CD4-positive, alpha-beta T cell treated with Interleukin-15 for 1 hour (primary cell): ENCODE measurements at places on chromosomes 3 and 15.

- DNase-seq = no peak
Measured at GRCh38 chr3:148459931-148460513, 237.7 kb upstream of the AGTR1 start.

GRCh38 chr15:90675464-90675863 is 41.7 kb upstream of the BLM start:
- no peak for DNase-seq

- DNase-seq = no peak
Measured at GRCh38 chr3:116958291-116958690, 248.7 kb downstream of the TUSC7 start.

- DNase-seq = no peak
Measured at GRCh38 chr15:30885814-30886213, 17.9 kb upstream of the FAN1 start.

DNA sequence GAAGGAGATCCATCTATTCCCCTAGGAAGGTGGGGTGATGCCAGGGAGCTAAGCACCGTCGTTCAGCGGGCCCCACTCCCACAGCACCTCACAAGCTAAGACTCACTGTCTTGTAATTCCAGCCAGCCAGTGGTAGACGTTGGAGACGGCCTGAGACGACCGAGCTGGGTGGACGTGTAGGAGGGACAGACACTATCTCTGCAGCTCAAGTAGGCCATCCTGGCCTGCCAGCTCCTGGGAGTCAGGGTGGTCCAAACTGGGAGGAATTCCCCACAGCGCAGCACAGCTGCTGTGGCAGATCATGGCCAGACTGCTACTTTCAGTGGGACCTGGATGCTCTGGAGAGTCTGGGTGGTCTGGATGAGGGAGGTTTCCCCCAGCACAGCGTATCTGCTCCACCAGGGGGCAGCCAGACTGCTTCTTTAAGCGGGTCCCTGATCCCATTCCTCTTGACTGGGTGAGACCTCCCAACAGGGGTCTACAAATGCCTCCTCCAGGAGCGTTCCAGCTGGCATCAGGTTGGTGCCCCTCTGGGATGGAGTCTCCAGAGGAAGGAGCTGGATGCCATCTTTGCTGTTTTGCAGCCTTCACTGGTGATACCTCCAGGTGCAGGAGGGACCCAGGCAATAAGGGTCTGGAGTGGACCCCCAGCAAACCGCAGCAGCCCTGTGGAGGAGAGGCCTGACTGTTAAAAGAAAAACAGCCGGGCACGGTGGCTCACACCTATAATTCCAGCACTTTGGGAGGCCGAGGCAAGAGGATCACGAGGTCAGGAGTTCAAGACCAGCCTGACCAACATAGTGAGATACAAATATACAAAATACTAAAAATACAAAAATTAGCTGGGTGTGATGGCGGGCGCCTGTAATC is 27.6 kb downstream of the GNB5 start:
- no peak for DNase-seq

- DNase-seq = peak; percentile 63
Measured at GRCh38 chr15:73700041-73700842, 16.1 kb downstream of the CD276 start.

DNA sequence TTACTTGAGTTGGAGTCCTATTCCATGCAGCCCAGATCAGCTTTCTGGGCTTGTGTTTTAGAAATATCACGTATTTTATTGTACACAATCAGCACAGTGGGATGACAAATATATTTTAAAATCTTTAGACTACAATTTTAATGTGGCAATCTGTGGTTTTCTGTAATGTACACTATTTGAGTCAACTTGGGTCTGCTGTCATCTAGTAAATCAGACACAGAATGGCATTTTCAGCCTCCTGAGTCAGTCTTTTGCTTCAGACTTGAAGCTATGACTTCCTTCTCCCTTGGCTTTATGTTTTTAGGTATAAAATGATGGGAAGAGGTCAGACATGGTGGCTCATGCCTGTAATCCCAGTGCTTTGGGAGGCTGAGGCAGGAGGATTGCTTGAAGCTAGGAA is 232.1 kb downstream of the NECTIN3 start:
- DNase-seq = no peak

- DNase-seq = no peak
Measured at GRCh38 chr3:155805204-155805801, 775 bp downstream of the C3orf33 start.

- DNase-seq = no peak
Measured at GRCh38 chr3:170513642-170514041, 72.2 kb downstream of the SLC7A14 start.

DNA sequence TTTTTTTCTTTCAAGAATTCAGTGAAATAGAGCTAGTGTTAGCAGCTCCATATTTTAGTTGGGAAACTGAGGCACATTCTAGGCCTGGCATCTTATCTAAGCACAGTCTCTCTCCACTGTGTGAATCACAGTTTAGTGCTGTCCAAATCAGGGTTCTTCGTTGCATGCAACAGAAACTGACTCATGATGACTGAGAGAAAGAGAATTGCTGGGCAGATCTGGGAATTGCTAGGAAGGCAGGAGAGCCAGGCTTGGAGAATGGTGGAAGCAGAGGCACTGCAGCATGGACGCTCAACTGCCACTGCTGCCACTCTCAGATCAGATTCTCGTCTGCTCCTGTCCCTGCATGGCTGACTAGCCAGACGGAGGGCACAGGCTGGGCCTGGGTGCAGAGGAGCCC is 40.7 kb upstream of the CHST2 start:
- no peak for DNase-seq

GRCh38 chr15:59154243-59154642 is 49.3 kb downstream of the CCNB2 start:
- no peak for DNase-seq

GRCh38 chr3:177050501-177051237 is 146.6 kb downstream of the TBL1XR1 start:
- DNase-seq = no peak

DNA sequence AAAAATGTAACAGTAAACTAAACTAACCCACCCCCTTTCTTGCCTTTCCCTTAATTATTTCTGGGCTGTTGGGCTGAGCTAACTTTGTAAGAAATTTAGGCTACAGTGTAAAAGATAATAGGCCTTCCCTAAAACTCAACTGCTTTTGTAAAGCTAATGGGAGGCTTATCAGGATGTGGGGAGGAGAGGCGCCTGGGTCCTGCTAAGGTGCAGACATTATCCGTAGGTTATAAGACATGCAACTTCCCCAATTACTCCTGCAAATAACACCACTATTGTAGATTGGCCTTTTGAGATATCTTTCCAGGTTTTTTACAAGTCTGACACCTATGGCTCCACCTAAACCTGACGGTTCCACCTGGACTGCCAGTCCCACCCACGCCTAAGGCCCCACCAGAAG is 88.3 kb downstream of the NPAP1 start:
- DNase-seq = no peak

GRCh38 chr15:77028451-77029165 is 33.7 kb downstream of the PSTPIP1 start:
- no peak for DNase-seq

DNA sequence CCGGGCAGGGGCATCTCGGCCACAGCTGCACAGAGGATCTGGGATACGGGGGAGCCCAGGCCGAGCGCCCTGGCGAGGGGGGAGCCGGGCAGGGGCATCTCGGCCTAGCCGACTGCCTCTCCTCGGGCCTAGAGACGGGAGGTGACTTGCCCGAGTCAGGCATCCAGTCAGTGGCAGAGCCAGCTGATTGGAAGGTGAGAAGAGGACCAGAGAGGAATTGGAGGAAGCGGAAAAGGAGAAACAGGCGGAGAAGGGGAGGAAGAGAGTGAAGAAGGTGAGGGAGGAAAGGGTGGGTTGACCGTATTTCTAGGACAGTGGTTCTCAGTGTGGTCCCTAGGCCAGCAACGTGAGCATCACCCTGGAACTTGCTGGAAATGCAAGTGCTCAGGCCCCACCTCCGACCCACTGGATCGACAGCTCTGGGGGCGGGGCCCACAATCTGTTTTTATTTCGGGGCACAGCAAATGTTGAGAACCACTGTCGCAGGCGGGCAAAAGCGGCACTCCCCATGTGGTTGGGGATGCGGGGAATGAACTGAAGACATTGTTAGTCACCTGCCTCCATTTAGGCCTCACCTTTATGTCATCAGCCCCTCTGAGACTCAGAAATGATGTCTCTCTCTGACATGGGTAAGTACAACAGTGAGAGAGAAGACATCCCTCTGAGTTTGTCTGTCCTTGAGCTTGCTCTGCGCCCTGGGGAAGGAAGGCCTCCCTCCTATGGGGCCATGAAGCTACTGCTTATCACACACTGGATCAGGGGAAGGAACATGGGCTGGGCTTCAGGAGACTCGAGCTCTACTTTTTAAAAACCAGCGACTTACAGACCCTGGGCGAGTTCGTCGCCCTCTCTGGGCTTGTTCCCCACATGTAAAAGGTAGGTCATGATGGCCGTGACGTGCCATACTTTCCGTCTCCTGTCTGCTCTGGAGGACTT is 1.0 kb upstream of the MELTF start:
- no peak for DNase-seq

DNA sequence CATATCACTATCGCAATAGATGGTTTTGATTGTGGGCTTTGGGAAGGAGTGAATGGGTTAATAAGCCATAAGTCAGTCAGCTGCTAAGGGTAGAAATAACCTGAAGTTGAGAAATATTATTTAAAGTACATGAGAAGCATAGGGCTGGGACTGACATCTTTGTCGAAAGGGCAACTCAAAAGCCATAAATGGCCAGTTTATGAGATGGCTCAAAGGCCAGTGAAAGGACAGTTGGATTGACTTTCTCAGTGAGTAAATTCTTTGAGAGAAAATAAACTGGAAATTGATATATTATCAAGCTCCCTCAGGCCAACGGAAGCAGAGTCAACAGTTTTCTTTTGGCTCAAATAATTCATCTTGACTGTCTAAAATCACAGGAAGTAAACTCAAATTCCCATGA is 419.8 kb downstream of the NSUN3 start:
- DNase-seq = no peak

- no peak for DNase-seq
Measured at GRCh38 chr3:154334973-154335420, 10.7 kb upstream of the DHX36 start.

DNA sequence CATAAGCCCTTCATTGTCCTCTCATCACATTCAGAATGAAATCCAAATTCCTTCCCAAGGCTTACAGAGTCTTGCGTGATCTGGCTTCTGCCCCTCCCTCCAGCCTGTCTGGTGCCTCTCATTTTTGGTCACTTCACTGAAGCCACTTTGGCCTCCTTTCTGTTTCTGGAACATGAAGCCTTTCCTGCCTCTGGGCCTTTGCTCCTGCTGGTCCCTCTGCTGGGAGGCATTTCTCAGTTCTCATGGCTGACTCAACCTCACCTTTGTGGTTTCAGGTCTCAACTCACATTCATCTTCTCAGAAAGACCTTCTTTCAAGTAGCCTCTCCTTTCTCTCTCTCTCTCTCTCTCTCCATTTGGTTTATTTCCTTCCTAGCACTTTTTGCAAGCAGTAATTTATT is 43.9 kb upstream of the BHLHE40 start:
- no peak for DNase-seq

GRCh38 chr3:190036631-190037030 is 84.1 kb downstream of the P3H2 start:
- no peak for DNase-seq

GRCh38 chr15:51833772-51834171 is 4.3 kb downstream of the TMOD3 start:
- DNase-seq = no peak

GRCh38 chr3:38890426-38890825 is 74.4 kb upstream of the SCN10A start:
- DNase-seq = no peak

DNA sequence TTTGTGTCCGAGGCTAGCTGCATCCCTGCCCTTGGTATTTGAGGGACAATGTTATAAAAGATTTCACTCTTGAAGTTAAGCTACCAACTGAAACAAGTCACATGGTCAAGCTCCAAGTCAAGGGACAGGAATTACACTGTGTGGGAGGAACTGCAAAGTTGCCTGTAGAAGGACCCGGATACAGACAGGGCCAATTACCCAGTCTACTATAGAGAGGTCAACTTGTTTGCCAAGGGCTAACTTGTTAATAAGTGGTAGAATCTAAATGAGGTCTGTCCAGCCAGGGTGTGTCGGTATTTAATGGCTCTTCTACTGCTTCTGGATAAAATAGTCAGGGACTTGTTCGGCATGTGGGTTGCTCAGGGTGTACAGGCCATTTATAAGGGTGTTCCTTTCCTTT is 55.7 kb downstream of the PTPRG start:
- DNase-seq = no peak
